Dorsolateral prefrontal cortex (tissue), 122 donors: ENCODE measurements at places on chromosomes 11 and 22.

DNA sequence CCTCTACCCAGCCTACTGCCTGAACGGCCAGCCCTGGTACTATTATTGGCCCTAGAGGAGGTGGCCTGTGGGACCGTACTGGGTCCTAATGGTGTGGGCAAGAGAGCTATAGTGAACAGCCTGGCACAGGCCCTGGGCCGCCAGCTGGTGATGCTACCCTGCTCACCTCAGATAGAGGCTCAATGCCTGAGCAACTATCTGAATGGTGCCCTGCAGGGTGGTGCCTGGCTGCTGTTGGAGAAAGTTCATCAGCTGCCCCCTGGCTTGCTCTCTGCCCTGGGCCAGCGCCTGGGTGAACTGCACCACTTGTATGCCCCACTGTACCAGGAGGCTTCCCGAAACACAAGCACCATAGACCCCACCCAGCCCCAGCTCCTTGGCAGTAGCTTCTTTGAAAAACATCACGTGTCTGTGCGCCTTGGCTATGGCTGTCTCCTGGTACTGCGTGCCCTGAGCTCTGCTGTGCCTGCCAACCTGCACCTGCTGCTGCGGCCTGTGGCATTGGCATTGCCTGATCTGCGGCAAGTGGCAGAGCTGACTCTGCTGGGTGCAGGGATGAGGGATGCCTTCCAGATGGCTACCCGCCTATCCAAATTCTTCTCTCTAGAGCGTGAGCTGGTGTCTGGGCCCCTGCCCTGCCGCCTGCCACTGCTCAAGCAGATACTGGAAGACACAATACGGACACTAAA lies 49.0 kb downstream of the DNHD1 start:
- no peak for DNase-seq

GRCh38 chr11:13841393-13841792 lies 121.1 kb upstream of the SPON1 start:
- DNase-seq: no peak

DNA sequence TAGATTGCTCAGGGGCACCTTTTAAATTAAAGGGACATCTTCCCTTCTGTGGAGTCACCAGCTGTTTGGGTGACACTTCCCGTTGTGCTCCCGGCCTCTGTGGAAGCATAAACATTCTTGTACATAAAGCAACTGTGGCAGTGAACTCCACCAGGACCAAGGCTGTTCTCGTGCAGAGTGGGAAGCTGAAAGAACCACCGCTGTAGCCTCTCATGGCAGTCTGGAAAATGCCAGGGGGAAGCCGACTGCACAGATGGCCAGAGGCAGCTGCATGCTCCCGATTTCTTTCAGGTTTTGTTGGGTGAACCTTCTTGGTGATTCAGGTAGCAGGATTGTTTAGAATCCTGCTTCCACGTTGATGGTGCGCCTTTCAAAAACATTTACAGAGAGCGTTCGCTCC lies 10.3 kb downstream of the UBASH3B start:
- no peak for DNase-seq

- no peak for DNase-seq
Measured at GRCh38 chr11:20087118-20087521, 73.2 kb downstream of the DBX1 start.

GRCh38 chr11:65915101-65915820 lies 3.6 kb downstream of the C11orf68 start:
- DNase-seq: no peak

GRCh38 chr11:12482839-12483238 lies 105.5 kb downstream of the PARVA start:
- no peak for DNase-seq

- DNase-seq: no peak
Measured at GRCh38 chr11:69151836-69152235, 3.9 kb upstream of the SMIM38 start.

DNA sequence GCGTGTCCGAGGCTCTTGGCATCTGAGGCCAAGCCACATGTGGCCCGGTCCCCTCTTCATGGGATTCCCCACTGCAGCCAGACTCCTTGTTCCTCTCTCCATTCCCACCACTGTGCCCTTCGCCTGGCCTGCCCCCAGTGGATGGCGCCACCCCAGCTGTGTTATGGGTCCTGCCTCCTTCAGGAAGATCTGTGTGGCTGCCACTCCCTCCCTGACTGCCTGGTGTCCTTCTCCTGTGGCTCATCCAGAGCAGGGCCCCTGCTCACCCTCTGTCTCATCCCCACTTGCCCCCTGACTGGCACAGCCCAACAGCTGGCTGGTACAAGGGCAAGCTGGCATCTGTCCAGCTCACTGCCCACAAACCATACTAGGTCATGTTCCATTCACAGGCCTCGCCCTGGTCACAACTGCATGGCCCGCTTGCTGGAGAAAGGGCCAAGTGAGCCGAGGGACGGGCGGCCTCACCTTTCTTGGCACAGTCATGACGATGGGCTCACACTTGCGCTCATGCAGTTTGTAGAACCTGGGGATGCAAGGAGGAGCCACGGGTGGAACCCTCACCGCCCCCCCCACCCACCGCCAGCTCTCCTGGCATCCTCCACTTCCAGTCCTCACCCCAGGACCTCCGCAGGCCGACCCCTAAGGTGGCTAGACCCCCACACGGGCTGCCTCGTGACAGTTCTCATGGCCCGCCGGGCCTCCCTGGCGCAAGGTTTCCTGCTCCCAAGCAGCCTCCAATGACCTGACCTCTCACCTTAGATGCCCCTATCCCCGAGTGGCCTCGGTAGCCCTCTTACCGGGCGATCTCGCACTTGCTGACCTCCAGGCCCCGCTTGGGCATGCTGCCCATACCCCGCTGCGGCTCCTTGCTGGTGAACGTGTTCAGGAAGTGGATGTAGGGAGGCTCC lies 2.1 kb upstream of the PTPRCAP start:
- DNase-seq: no peak

DNA sequence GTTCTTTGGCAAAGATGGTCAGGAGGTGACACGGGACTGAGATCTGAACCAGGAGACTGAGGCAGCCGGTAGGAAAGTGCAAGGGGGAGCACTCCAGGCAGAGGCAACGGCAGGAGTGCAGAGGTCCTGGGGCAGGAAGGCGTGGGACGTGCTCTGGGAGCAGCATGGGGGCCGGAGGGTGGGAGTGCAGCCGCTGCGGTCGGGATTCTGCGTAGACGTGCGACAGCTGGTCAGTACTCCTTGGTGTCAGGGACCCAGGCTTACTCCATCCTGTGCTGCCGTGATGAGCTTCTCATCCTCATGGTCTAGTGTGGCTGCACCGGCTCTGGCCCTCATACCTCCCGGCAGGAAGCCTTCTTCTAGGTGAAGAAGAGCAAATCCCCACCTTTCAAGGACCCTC lies 16.9 kb upstream of the TRMU start:
- no peak for DNase-seq

DNA sequence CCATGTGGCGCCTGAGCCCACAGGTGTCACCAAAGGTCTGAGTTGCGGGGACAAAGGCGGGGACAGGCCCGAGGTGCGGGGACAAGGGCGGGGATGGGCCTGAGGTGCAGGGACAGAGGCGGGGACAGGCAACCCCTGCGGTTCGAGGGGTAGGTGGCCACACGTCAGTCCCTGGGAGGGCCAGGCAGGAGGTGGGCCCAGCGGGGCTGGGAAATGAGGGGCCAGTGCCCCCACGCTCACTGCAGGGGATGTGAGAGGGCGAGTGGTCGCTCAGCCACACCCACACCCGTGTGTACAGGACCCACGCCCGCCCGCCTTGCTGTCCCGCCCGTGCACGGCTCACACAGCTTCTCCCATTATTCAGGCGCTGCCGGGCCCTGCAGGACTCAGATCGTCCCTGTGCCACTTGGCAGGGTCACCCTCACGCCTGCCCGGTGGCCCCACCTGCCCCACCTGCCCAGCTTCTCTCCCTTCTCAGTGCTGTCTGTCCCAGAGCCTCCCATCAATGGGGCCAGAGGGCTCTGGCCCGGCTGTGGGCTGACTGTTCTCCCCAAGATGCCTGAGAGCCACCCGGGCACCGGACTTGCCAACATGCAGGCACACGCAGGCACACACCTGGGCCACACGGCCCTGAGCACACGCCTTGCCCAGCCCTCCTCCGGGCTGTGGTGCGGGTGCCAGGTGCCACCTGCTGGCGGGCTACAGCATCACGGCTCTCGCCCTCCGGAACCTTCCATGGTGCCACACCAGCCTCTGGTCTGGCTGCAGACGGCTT lies 14.2 kb upstream of the MUC6 start:
- DNase-seq: peak; percentile 65

GRCh38 chr11:134786636-134787035 lies 374.6 kb upstream of the B3GAT1 start:
- DNase-seq: no peak

- no peak for DNase-seq
Measured at GRCh38 chr11:62122076-62122475, 1.7 kb upstream of the INCENP start.

GRCh38 chr22:20211997-20212753 lies 55.9 kb downstream of the RTN4R start:
- peak; percentile 70 for DNase-seq

DNA sequence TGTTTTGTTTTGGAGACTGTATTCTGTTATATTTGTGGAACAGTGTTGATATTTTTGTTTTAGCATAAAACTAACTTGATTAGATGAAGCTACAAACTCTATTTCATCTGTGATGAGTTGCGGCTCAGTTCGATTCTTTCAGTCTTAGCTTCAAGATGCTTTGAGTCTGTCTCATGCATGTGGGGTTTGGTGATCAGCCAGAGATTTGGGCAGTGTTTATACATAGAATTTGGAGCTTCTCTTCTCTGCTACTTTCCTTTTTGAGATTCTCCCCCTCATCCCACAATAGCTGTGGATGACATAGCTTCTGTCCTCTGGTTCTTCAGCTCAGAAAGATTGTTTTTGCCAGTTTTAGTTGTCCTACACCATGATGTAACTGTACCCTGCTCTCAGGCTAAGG lies 90.4 kb downstream of the ARHGAP20 start:
- DNase-seq: no peak

DNA sequence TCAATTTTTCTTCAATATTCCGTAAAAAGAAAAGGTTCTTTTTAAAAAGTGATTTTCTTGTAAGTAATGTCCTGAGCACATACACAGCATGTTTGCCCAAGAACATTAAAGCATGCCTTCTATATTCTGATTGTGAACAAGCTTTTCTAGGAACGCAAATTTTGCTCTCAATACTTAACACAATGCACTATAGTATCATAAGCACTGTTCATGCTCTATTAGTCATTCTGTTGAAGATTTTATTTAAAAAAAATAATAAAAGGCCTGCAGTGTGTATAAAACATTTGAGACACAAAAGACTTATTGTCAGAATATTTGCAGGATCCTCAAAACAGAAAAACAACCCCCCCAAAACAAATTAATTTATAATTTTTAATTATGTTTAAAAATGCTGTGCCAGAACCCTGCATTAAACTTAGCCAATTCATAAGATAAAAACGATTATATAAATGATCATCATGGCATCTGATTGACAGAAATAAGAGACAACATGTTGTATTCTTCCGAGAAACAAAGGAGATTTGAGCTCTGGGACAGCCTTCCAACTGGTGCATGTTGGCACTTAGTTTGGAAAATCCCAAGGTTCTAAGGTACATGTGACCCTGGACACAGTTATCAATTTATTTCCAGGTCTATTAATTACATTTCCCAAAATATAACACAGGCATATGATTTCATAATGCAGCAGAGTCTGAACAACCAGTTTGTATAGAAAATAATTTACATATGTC lies 13.1 kb downstream of the MTMR2 start:
- DNase-seq: no peak

DNA sequence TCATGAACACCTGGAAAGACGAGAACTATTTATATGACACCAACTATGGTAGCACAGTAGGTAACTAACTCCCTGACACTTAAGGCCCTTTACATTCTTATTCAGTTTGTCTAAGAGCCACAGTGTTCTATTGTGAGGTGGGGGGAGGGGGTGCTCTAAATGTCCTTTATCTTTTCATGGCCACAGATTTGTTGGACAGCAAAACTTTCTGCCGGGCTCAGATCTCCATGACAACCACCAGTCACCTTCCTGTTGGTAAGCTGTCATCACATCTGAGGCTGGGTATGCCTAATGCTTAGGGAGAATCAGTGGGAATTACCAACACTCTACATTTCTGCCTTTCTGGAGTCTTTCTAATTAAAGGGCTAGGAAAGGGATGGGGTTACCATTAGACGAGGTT lies 30.7 kb downstream of the EHF start:
- no peak for DNase-seq

DNA sequence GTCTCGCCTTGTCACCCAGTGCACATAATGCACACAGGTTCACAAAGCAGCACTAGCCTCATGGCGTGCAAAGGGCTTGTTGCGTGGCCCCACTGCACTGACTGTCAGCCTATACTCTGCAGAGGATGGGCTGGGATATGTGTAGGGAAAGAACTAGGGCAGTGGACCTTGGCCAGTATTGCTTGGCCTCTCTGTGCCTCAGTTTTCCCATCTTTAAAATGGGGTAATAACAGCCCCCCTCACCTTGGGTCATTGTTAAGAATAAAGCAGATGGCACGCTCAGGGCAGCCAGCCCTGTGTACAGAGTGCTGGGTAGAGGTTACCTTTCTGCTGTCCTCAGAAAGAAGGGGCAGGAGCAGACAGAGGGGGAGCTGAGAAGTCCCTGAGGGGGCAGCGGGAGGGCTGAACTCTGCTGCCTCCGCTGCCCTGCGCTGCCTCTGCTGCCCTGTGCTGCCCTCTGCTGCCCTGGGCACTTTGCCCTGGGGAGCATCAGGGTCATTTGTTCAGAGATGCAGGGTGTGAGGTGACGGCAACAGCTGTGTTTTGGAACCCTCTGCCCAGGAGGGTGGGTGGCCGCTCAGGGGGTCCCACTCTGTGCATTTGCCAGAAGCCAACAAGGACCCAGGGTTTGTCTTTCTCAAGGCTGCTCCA lies 71.2 kb downstream of the CACNA1I start:
- DNase-seq: no peak

DNA sequence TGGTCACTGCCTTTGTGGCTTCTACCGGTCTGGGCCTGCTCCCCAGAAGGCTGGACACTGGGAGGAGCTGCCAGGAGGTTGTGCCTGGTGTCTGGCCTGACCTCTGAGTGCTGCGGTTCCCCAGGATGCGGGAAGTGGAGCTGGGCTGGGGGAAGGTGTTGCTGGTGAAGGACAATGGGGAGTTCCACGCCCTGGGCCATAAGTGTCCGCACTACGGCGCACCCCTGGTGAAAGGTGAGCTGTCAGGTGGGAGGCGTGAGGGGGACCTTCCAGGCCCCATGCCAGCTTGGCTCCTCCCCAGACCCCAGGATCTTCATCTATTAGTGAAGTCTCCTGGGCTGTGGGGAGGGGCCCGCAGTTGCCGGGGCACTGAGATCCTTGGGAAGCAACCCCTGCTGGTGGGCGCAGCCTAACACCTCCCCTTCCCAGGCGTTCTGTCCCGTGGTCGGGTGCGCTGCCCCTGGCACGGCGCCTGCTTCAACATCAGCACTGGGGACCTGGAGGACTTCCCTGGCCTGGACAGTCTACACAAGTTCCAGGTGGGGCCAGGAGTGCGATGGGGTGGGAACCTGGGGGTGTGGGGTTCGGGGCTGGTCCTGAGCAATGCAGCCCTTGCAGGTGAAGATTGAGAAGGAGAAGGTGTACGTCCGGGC lies 6.7 kb downstream of the AIFM3 start:
- DNase-seq: no peak
